ENCODE measurements at places on chromosomes 3 and 15. TPM values are rescaled to one million over a fixed set of nuclear protein-coding genes. Genes with fewer than 3 reads are reported as not detected.

DNA sequence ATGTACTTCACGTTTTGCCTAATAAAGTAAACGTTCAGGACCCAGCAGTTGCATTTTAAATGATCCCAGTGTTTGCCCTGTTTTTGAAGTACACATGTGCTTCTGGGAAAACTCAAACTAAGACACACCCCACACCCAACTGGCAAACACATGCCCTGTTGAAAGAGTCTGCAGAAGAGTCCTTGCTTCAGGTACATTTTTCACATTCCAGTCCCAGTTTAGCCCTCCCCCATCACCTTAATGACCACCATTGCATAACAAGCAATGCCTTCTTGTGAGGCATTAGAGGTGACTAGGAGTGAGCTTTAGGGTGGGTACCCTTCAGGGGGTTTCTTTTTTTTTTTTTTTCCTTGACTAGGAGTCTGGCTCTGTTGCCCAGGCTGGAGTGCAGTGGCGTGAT lies 322.3 kb downstream of the CNTN4 start:
- no peak for DNase-seq

- no peak for DNase-seq
These were observed 79.5 kb upstream of the UMPS start for GRCh38 chr3:124650798-124651197.

DNA sequence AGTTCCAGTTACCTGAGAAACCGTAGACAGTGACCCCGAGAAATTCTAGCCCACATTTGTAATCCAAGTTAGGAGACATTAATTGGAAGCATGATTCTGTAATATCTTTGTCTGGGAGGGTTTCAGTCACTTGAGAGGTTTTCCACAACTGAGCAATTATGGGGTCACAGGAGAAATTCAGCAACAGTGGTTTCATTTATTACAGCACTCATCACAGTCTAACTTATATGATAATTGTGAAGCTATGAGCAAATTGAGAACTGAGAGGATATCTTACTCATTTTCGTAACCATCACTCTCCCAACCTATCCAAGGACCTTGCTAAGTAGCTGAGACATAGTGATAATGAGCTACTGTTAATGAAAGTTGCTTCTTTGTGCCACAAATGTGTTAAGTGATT lies 328.5 kb upstream of the PPP2R3A start:
- DNase-seq = no peak

DNA sequence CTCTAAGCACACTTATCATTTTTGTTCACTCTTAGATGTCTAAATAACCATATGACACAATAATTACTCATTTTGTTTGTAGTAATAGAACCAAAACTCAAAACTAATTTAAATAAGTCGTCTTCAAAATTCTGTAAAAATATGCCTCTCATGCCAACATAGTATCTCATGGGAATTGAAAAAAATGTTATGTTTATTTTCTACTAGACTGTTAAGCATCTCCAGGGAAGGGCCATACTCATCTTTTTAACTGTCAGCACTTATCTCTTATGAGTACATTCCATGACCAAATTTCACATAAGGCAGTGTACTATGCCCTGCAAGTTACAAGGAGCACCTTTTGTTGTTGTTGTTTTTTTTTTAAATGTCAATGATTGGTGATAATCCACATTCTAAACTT lies 18.3 kb upstream of the USF3 start:
- no peak for DNase-seq

DNA sequence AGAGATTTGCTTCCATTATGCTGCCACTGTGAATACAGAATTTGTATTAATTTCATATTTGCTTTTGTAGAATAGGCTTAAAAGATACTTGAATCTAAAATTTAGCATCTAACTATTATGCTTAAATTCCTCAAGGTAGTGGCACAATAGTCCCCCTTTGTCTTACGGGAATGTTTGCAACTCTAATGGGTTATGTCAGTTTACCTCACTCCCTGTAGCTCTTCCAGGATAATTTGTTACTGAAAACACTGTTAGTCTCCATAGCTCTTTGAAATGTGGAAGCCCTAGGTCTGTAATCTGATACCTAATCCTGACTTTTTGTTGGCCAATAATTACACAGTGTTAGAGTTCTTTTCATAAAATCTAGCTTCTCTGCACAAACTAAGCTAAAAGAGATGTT lies 433.4 kb downstream of the PYDC2 start:
- no peak for DNase-seq

DNA sequence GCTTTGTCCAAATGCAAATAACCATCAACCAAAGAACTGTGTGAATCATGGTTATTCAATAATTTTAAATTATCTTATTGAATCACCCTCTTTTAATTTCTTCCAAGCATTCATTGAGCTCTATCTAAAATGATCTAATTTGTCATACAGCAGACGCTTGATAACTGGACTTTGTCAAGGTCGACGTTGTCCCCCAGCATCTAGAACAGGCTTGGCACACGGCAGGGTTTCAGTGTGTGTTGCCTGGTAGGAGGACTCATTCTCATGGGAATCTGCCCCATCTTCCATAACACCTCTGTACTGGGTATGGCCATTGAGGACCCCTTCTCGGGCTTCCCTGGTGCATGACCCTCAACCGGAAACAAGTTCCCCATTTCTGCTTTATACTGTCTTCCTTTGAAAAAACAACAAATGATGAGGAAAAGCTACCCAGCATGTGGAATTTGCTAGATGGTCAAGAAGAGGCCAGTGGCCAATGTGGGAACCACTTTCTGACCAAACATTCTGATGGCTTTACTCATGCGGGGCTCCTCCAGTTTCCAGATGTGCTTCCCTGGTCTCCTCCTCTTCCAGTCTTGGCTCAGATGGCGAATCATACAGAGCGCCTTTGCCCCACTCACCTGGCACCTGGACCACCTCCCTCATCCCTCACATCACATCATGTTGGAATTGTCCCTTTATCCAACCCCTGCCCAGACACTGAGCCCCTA lies 41.7 kb upstream of the SEC22A start:
- no peak for DNase-seq

DNA sequence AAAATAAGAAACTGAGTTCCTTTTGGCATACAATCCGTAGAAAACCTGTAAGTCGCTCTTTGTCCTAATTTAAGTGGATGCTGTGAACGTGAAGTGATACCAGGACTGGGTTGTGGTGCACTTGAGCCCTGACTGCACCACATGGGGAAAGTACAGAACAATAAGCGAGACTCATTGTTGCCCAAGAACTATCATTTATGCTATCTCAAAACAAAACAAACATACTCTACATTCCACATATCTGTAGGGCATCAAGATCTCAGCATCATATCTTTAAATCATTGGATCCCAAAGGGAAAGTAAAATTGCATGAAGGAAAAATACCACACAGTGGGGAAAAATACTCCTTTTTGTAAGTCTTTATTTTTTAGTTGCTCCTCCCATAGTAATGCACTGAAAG lies 580.3 kb downstream of the MECOM start:
- no peak for DNase-seq

- DNase-seq = no peak
These were observed 20.9 kb downstream of the SSUH2 start for GRCh38 chr3:8623741-8624140.

DNA sequence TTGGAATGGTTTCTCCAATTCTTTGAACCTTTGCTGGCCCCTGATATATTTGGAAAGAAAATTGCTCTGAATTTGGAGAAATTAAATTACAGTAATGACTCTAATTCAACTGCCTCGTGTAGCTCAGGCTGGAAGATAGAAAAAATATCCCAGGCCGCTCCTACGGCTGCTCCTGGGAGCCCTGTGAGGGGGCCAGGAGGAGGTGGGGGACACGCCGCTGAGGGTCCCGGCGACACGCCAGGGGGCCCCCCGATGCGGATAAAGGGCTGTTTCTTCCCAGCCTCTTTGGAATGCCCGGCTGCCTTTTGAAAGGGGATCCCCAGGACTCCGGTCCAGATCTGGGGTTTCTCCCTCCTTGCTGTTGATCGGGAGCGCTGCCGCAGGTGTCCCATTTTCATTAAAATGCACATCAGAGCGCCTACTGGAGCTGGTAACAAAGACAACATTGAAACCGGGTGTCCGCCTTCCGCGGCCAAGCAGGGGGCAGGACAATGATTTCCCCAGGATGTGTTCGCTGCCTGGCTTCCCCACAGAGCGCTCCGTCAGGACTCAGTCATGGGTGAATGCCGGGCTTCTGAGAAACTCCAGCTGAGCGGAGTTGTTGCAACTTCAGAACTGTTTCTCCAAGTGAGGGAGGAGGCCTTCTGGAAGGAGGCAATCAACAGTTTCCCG lies 200.1 kb upstream of the KBTBD8 start:
- DNase-seq = peak; percentile 45

DNA sequence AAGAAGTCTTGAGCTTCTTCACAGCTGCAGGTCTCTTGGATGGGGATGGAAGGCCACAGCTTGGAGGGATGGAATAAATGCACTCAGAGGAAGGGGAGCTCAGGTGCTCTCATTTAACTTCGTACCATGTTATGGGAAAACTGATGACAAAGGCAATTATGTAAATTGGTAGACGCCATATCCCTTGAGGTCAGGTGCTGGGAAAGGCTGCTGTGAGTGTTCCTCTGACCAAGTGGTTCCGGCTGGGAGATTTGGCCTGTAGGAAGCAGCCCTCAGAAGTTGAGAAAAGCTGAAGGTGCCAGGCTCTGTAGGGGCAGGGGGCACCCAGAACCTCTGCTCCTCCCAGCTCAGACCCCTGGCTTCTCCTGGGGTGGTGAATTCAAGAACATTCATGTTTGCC lies 47.1 kb downstream of the FAH start:
- no peak for DNase-seq

- DNase-seq = no peak
These were observed 63.0 kb downstream of the MEX3B start for GRCh38 chr15:81982808-81983207.

- DNase-seq = no peak
These were observed 66.2 kb upstream of the CORO2B start for GRCh38 chr15:68512598-68512997.

GRCh38 chr3:123586968-123587367 lies 2.1 kb upstream of the HACD2 start:
- no peak for DNase-seq

- no peak for DNase-seq
These were observed 97.7 kb upstream of the ATP2B2 start for GRCh38 chr3:10602769-10603768.

DNA sequence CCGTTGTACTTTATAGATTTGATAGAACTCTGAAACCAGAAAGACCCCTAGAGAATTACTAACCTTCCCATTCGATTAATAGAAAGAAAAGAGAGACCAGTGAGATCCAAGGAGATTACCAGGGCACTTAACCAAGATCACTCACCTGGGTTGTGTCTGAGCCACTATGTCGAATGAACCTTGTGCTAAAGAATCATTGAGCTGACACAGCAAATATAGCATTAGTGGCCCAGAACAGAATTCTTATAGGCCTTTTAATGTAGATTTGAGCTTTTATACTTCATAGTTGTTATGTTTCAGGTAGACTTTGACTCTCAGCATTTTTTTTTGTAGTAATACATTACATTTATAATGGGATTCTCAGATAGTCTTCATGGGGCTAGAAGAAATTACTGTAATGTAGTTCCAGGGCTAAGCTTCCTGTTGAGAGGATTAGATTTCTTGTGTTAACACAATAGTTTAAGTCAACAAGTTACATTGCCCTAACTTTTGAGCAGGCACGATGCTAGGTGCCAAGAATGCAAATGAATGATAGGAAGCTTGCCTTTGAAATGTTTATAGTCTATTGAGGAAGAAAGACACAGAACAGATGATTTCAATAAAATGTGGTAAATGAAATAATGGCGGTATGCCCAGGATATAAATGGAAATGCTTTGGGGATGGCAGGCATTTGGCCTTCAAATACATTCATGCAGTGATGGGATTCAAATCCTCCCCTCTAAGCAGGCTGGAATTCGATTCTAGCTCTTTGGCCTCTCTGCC lies 24.4 kb upstream of the ABHD10 start:
- no peak for DNase-seq

DNA sequence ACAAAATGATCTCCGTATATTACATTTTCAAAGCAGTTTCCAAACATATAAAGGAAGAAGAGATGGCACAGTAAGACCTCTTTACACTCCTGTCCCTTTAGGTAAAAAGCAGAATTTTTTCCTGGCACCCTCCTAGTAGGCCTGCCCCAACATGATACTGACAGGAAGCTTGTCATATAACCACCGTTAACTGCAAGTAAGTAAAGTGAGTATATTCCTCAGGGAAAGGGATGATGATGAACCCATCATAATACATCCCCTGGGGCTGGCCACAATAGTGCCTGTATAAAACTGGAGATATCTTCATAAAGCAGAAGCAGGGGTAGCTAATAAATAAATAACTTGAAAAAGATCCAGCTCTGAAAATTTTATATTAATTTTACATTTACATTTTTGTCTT lies 893.0 kb downstream of the DIPK2A start:
- no peak for DNase-seq

DNA sequence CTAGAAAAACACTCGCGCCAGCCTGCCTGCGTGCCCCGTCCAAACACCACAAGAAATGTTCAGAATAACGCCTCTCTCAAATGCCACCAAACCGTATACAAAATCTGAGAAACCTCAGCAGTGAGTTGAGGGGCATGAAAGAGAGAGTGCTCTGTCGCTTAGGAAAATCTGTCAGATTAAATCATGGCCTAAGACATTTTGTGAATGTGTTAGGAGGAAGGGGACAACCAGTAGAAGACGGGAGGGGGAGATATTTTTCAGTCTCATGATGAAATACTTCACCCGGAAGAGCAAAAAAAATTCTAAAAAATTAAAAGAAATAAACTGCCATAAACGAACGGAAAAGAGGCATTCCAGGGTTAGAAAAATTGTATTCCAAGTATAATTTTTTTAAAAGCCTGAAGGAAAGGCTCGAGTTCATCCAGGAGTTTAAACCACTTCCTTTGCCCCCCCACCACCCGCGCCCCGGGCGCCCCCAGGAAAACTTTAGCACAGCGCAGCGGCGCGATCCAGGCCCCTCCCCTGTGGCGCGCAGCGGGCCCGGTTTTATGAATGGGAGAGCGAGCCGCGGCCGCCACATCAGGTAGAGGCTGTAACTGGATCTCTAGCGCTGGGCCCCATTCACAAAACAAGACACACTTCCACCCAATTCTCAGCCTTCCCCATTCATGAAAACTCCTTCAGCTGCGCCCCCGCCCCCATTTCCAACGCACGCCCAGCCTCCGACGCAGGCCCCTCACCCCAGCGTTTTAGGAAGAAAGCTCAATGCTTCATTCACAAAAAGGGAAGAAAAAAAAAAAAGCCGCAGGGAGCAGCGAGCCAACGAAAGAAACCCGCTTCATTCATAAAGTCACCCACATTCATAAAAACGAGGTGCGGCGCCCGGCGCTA lies 1.4 kb downstream of the ETV5 start:
- DNase-seq = peak; percentile 77

GRCh38 chr15:83067638-83067962 lies 548 bp upstream of the BTBD1 start:
- DNase-seq = no peak

- no peak for DNase-seq
These were observed 232.7 kb upstream of the ATP10A start for GRCh38 chr15:26095710-26096330.

SIDT1 gene
- total RNA-seq = 51.3 TPM

PPP2R3A gene
- total RNA-seq = 16.5 TPM

ADAMTSL3 gene
- 14.3 TPM for total RNA-seq

THPO gene
- 4.9 TPM for total RNA-seq

OR5K2 gene
- not detected for total RNA-seq

RLBP1 gene
- total RNA-seq = 10.2 TPM

LRRC49 gene
- 48.6 TPM for total RNA-seq

UBA7 gene
- total RNA-seq = 20.4 TPM

CILP gene
- total RNA-seq = 0.24 TPM

C3orf49 gene
- total RNA-seq = not detected

MESP1 gene
- total RNA-seq = 9.7 TPM

Measured in dorsolateral prefrontal cortex (tissue), 122 donors.